Stimulated activated CD4-positive, alpha-beta T cell treated with anti-CD3 and anti-CD28 coated beads, Interleukin-15, amount 100 ng/mL, for 1 hour (primary cell): ENCODE measurements at places on chromosomes 4 and X.

DNA sequence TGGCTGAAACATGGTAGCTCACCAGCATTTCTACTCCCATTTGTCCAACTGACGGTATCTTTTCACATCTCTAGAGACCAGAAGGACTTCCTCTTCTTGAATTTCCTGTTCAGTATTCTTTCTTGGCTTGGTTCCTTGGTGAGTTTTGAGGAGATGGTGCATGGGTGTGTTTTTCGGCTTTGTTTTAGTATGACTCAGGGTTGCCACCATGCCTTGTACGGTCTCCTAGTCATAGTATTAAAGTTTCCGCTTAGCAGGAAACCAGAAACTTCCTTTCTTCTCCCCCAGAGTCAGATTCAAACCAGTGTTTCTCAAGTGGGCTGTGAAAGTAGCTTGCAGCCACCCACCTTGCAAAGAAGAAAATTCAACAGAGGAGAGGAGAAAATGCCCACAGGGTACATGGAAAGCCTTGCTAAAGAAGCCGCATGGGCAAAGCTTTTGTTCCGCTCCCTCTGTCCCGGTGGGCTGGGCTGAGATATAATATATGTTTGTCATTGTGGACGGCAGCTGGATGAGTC is 5.7 kb downstream of the CD99 start:
- DNase-seq, result no peak

GRCh38 chrX:136166221-136166855 is 19.0 kb downstream of the FHL1 start:
- no peak for DNase-seq

- DNase-seq, result no peak
These were observed 276.9 kb downstream of the ARHGAP24 start for GRCh38 chr4:85751866-85752265.

DNA sequence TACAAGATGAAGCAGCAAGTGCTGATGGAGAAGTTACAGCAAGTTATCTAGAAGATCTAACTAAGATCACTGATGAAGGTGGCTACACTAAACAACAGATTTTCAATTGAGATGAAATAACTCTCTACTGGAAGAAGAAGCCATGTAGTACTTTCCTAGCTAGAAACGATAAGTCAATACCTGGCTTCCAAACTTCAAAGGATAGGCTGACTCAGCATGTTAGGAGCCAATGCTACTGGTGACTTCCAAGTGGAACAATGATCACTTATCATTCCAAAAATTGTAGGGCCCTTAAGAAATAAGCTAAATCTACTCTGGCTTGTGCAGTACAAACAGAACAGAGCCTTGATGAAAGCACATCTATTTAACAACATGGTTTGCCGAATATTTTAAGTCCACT is 55.0 kb downstream of the FBXW7 start:
- DNase-seq, result no peak
